ENCODE measurements at places on chromosomes 16 and 17. TPM values are rescaled to one million over a fixed set of nuclear protein-coding genes. Genes with fewer than 3 reads are reported as not detected.

DNA sequence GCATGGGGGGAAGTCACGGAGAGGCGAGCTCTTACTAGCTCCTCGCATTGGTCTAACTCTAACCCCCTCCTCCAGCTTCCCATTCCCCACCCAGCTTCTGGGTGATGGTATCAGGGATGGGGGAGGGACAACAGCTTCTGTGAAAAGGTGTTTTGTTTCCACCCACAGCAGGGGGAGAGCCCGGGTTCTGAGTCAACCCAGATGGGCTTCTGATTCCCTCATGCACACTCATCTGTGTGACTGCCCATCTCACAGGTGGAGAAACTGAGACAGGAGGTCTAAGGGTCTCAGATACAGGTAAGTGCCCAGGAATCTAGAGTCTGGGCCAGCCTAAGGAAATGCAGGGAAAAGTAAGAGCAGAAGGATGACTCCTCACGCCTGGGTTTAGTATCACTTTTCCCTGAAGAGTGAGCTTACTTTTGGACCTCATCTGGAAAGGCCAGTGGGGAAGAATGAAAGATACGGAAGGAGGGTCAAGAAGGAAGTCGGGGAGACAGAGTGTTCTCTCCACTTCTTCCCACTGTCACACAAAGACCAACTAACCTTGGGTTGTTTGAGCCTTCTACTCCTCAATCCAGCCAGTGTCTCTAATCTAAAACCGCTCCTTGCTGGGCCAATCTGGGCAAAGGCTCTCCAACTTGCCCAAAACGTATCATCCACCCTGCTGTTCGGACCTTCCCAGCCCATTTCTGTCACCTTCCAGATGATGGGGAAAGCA is 3.1 kb upstream of the TLCD2 start:
- H3K27me3 ChIP-seq, result peaks cover 24% of the 10 kb centered on the region
- peaks cover 55% of the 10 kb centered on the region for H3K4me1 ChIP-seq

DNA sequence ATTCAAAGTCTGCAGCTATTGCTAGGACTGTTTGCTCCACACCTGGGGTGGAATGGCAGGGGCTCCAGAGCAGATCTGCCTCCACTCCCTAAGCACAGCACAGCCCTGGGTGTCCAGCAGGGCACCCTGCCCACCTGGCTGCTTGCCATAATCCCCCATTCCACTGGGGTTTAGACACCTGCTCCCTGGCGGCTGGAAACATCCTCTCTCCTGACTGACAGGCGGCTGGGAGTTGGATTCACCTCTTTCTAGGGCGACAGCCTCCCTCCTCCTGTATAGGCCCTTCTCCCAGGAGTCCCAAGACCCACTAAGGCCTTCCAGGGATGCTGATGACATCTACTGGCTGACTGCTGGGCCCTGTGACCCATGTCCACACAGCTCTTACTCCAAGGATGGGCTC is 18.0 kb downstream of the HDAC5 start:
- peaks cover 46% of the 10 kb centered on the region for H3K36me3 ChIP-seq
- peaks cover 12% of the 10 kb centered on the region for H3K4me1 ChIP-seq
- no peak overlapping the region for H3K4me3 ChIP-seq
- DNase-seq, result no peak

Gene ENPP7
- not detected for polyA plus RNA-seq

- DNase-seq, result no peak
- no peaks in the 10 kb centered on the region for H3K27me3 ChIP-seq
- H3K4me3 ChIP-seq, result no peak overlapping the region
- no peak overlapping the region for H3K27ac ChIP-seq
- no peaks in the 10 kb centered on the region for H3K4me1 ChIP-seq
These were observed 2.8 kb downstream of the IGFALS start for GRCh38 chr16:1790611-1791255.

DNA sequence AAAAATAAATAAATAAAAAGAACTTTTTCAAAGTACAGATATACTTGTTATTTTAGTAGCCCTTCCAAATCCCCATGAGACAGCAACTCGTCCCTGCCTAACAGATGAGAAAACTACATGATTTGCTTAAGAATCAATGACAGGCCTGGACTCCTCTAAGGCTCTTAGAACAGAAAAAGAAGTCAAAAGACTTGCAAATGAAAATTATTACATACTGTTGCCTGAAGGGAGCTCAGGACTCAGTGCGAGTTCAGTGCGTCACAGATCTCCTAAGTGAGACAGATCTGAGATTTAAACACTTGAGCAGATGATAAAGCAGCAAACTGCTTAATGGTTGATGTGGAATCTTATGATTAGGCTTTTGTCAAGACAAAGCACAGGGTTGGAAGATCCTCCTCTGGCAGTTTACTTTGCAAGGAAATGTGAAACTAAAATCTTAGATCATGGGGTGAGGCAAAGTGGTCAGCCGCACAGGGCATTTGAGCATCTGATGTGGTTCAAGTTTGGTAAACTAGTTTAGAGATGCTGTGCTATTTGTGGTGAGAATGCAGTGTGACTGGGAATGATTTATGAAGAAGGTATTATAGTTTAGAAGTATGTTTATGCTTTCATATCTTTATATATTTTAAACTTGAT is 138.1 kb downstream of the TRIM37 start:
- DNase-seq, result no peak
- no peak overlapping the region for H3K4me3 ChIP-seq

GRCh38 chr16:11909653-11910545 is 5.9 kb downstream of the GSPT1 start:
- peaks cover 6% of the 10 kb centered on the region for H3K36me3 ChIP-seq
- H3K27me3 ChIP-seq, result no peaks in the 10 kb centered on the region
- H3K4me3 ChIP-seq, result no peak overlapping the region

DNA sequence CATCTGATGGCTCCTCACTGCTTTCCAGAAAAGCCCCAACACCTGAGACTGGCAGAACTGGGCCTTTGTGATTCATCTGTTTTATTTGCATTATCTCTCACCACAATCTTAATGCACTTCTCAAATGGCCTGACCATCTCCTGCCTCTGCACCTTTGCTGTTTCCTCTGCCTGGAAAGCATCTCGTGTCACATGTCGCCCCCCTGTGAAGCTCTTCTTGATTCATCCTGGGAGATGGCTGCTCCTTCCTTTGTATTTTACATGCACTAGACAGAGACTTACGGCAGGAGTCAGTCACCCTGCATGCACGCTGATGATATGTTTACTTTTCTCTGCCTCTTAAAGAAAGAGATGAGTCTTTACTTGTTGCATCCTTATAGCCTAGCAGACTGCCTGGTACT is 30.0 kb downstream of the HNF1B start:
- no peak overlapping the region for H3K4me3 ChIP-seq
- H3K4me1 ChIP-seq, result no peaks in the 10 kb centered on the region
- DNase-seq, result no peak
- H3K36me3 ChIP-seq, result no peaks in the 10 kb centered on the region
- no peak overlapping the region for H3K27ac ChIP-seq
- no peaks in the 10 kb centered on the region for H3K27me3 ChIP-seq

DNA sequence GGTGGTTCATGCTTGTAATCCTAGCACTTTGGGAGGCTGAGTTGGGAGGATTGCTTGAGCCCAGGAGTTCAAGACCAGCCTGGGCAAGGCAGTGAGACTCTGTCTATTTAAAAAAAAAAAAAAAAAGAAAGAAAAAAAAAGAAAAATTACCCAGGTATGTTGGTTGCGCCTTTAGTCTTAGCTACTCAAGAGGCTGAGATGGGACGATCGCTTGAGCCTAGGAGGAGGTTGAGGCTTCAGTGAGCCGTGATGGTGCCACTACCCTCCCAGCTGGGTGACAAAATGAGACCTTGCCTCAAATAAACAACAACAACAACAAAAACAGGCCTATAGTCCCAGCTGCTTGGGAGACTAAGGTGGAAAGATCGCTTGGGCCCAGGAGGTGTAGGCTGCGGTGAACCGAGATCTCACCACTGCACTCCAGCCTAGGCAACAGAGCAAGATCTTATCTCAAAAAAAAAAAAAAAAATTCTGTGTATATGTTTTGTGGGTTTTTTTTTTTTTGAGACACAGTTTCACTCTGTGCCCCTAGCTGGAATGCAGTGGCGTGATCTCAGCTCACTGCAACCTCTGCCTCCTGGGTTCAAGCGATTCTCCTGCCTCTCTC is 12.5 kb upstream of the ANKRD40CL start:
- peaks cover 6% of the 10 kb centered on the region for H3K27me3 ChIP-seq
- H3K27ac ChIP-seq, result no peak overlapping the region
- no peak overlapping the region for H3K4me3 ChIP-seq
- no peak for DNase-seq

DNA sequence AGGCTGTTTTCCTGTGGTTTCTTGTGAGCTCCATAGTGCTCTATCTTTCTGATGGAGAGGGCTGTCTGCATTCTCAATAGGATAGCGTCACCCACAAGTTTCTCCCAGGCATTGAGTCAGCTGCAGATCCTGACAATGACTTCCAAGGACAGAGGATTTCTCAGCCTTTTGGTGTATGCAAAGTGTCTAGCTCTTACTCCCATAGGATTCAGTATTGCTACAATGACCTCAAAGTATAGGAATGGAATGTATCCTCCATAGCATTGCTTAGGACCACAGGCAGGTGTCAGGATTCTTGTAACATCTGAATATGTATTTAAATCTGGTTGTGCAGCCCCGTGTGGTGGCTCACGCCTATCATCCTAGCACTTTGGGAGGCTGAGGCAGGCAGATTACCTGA is 32.3 kb downstream of the SMIM36 start:
- no peak overlapping the region for H3K4me3 ChIP-seq
- no peaks in the 10 kb centered on the region for H3K27me3 ChIP-seq
- no peak for DNase-seq
- no peaks in the 10 kb centered on the region for H3K36me3 ChIP-seq

- no peaks in the 10 kb centered on the region for H3K4me1 ChIP-seq
- no peak overlapping the region for H3K4me3 ChIP-seq
- no peak overlapping the region for H3K27ac ChIP-seq
- H3K27me3 ChIP-seq, result no peaks in the 10 kb centered on the region
- no peak for DNase-seq
These were observed 15.0 kb downstream of the TRPV1 start for GRCh38 chr17:3594051-3594800.

DNA sequence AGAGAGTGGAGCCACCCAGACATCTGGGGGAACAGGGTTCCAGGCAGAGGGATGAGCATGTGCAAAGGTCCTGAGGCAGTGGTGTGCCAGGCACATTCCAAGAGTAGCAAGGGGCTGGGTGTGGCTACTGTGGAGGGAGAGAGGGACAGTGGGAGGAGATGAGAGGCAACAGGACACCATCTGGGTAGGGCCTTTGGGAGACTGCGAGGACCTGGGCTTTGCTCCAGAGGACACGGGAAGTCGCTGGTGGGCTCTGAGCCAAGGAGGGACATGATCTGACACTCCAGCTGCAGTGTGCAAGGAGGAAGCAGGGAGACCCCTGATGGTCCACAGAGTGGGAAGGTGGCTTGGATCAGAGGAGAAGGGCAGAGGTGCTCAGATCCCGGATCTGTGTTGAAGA is 56.7 kb upstream of the MED9 start:
- no peaks in the 10 kb centered on the region for H3K27me3 ChIP-seq
- H3K4me3 ChIP-seq, result no peak overlapping the region
- H3K36me3 ChIP-seq, result no peaks in the 10 kb centered on the region
- no peak overlapping the region for H3K27ac ChIP-seq

- H3K4me3 ChIP-seq, result peak overlapping the region; percentile 57
- no peaks in the 10 kb centered on the region for H3K27me3 ChIP-seq
- no peaks in the 10 kb centered on the region for H3K36me3 ChIP-seq
- peaks cover 12% of the 10 kb centered on the region for H3K4me1 ChIP-seq
- H3K27ac ChIP-seq, result no peak overlapping the region
These were observed 7.2 kb upstream of the GRB2 start for GRCh38 chr17:75412455-75413317.

GRCh38 chr17:81959362-81960129 is 1.4 kb downstream of the NOTUM start:
- no peak overlapping the region for H3K27ac ChIP-seq
- peak overlapping the region; percentile 14 for H3K4me3 ChIP-seq
- H3K4me1 ChIP-seq, result peaks cover 19% of the 10 kb centered on the region
- H3K27me3 ChIP-seq, result peaks cover 52% of the 10 kb centered on the region
- H3K36me3 ChIP-seq, result no peaks in the 10 kb centered on the region

Gene SUMO2
- 282 TPM for polyA plus RNA-seq

Gene CEP95
- 42.1 TPM for polyA plus RNA-seq

- no peak for DNase-seq
- H3K27ac ChIP-seq, result no peak overlapping the region
- no peak overlapping the region for H3K4me3 ChIP-seq
- H3K36me3 ChIP-seq, result no peaks in the 10 kb centered on the region
- H3K4me1 ChIP-seq, result no peaks in the 10 kb centered on the region
These were observed 68.3 kb downstream of the MARCHF10 start for GRCh38 chr17:62739645-62740388.

- peaks cover 85% of the 10 kb centered on the region for H3K4me1 ChIP-seq
- peak overlapping the region; percentile 89 for H3K27ac ChIP-seq
- peaks cover 47% of the 10 kb centered on the region for H3K36me3 ChIP-seq
These were observed 16.2 kb downstream of the SLC43A2 start for GRCh38 chr17:1612400-1612799.

DNA sequence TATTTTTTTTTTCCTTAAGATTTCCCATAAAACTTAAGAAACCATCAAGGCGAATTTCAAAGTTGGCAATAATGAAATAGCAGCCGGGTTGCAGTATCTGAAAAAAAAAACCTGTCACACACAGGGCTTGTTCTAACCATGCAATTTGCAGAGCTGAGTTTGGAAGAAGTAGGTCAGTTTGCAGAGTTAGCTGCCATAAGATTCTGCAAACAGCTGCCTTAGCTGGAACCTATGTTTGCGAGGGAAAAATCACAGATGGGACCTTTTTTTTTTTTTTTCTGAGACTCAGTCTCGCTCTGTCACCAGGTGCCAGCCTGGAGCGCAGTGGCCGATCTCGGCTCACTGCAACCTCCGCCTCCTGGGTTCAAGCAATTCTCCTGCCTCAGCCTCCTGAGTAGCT is 98.5 kb upstream of the HS3ST4 start:
- no peaks in the 10 kb centered on the region for H3K36me3 ChIP-seq
- no peak overlapping the region for H3K27ac ChIP-seq
- no peak overlapping the region for H3K4me3 ChIP-seq
- H3K4me1 ChIP-seq, result no peaks in the 10 kb centered on the region

DNA sequence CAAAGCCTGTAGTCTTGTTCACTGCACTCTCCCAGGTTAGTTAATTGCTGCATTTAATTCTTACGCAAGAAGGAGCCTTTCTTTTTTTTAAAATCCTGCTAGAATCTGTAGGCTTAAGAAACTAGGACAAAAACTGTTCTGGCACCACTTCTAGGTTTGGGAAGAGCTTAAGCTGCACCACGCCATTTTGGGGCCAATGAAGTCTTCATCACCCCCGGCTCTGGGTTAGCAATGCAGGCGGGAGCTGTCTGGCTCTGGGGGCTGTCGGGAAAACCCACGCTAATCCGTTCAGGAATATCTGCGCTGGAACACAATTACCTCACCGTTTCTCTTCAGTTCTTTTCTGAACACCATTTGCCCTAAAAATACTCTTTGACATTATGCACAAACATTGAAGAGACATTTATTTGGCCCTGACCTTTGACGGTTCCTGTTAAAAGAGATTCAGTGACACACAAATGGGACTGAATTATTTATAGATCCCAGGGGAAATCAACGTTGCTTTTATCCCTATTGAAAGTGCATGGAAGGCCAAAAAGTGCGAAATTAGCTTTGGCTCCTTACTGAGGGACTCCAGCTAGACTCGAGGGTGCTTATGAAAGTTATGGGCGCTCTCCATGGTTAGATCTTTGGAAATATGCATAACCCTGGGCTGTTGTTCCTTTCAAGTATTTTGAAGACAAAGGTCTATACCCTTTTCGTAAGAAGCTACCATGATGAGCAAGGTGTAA is 249.2 kb downstream of the HAPSTR1 start:
- no peaks in the 10 kb centered on the region for H3K27me3 ChIP-seq
- no peaks in the 10 kb centered on the region for H3K36me3 ChIP-seq
- H3K4me1 ChIP-seq, result peaks cover 3% of the 10 kb centered on the region
- H3K27ac ChIP-seq, result no peak overlapping the region

Gene DPEP3
- polyA plus RNA-seq, result 1.3 TPM

All from CD14-positive monocyte (primary cell).